CD8-positive, alpha-beta memory T cell (primary cell): ENCODE measurements at places on chromosomes 5 and 9.

- no peak for DNase-seq
Measured at GRCh38 chr9:88920645-88921044, 70.6 kb upstream of the S1PR3 start.

GRCh38 chr9:116639251-116639741, 47.8 kb upstream of the TRIM32 start:
- DNase-seq, result no peak

- no peak for DNase-seq
Measured at GRCh38 chr5:67308988-67309688, 112.5 kb upstream of the CD180 start.

DNA sequence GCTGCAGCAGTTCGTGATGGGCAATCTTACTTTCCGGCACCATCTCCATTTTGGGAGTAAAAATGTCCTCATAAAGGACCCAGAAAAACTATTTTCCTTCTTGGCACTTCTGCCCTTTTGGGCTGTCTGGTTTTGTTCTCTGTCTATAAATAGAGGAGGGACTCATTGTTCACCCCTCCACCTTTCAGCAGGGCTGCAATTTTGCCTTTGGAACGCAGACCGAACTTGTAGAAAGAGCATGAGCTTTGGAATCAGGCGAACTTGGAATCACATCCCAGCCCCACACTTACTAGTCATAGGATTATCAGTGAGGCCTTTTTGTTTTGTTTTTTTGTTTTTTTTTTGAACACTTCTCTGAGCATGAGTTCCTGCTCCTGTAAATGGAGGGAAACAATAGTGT, 178.1 kb upstream of the IL12B start:
- DNase-seq, result no peak

DNA sequence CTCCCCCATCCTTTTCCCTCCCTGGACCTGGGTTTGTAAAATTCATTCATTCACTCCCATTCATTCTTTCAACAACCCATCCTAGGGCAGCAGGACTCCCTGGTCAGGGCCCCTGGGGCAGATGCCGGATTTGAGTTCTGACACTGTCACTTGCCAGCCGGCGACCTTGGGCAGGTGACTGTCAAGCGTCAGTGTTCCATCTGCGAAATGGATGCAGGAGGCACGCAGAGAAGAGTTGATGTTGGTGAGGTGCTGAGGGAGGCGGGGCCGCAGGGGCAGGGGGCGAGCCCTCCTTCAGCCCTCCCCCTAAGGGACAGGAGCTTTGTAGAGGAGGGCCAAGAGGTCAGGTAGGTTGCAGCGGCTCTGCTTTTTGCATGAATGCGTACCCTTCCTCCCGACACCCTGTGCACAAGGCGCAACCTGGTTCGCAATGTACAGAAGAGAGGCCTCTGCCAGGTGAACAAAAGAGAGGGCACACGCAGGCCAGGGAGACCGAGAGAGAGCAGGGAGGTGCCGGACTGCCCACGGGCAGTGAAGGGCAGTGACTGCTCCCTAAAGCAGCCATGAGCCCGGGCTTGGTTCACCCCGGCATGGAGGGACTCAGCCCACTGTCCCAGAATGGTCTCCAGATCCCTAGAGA, 128.1 kb downstream of the BARX1 start:
- DNase-seq, result no peak

DNA sequence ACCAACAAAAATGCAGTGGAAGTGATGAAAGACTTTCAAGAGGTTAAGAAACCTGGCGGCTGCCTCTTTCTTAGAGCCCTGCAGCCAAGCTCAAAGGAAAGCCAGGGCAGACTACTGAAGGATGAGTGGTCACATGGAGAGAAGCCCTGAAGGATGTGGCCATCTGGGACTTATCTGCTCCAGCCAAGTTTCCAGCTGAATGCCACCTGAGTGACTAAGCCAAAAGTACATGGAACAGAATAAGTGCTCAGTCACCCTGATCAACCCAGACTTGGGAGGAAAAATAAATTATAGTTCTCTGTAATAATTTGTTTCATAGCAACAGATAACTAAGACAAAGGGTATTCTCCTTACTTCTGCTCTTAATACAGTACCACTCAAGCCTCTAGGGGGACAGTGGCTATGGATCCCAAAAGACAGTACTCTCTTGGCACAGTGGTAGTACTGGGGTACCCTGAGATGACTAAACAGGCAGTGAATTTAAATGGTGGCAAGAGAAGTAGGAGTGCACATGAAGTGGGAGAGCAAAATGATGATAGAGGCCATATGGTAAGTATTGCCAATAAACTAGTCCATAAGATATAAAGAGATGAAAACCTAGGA, 182.3 kb downstream of the ELAVL2 start:
- DNase-seq, result no peak

DNA sequence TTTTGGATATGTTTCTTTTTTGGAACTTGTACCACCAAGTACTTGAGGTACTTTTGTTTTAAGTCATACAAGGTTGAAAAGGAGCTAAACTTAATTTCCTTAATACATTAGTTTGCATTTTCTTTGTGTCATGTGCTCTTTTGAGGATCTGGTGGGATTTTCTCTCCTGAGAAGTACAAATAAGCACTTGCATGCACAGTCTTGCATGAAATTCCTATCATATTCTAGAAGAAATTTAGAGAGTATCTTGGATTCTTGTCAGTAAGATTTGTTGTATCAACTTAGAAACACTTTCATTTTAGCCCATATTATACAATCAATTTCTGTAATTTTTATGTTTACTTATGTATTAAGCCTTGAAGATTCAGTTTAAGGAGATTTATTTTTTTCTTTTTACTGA, 64.9 kb downstream of the CCNH start:
- no peak for DNase-seq

DNA sequence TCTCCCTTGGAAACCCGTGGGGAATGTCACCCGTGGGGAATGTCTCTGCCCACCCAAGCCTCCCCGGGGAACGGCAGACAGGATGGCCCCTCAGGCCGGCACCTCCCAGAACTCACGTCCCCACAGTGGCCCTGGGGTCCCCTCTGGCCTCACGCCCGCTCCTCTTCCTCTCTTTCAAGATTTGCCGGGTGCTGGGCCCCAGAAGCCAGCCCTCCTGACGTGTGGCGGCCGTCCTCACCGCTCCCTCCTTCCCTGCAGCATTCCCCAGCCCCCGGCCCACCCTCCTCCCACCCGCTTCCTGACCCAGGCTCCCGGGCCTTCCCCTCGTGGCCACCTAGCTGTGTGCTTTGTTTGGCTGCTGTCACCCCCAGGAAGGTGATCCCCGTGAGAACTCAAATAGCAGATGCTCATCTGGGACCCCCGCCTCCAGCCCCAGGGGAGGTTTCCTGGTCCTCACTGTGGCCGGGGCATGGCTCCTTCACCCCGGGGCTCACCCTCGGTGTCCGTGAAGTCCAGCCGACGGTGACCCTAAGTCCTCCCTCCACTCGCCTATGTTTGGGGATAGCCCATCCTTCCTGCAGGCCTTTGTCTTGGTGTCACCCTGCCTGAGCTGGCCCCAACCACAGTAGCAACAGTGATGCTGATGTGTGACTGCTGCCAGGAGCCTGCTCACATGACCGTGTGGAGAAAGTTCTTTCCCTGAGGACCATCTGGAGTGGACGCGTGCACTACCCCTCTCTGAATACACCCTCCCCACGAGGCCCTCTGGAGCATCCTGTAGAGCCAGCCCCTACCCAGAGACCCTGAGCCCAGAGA, 163.3 kb upstream of the IER5L start:
- DNase-seq, result no peak
